ENCODE measurements at places on chromosomes 6 and 20. TPM values are rescaled to one million over a fixed set of nuclear protein-coding genes. Genes with fewer than 3 reads are reported as not detected.

Gene SLC35F1
- total RNA-seq, result 6.3 TPM

Gene ID4
- 15.8 TPM for total RNA-seq

Gene PPP1R3G
- total RNA-seq, result 4.4 TPM

Gene KCNQ2
- 2.6 TPM for total RNA-seq

Gene TINAG
- not detected for total RNA-seq

Gene SRC
- total RNA-seq, result 54.3 TPM

Gene FAXC
- 4.9 TPM for total RNA-seq

Gene BPIFB1
- total RNA-seq, result 158 TPM

Gene GABRR1
- 0.41 TPM for total RNA-seq

Gene HFE
- total RNA-seq, result 4.9 TPM

Gene PROKR2
- not detected for total RNA-seq

Gene PBOV1
- total RNA-seq, result not detected

Gene ALDH8A1
- not detected for total RNA-seq

Gene MYCT1
- 26.0 TPM for total RNA-seq

Gene C20orf173
- total RNA-seq, result not detected
